Calu3 (cell line): ENCODE measurements at places on chromosomes 7 and 10. TPM values are rescaled to one million over a fixed set of nuclear protein-coding genes. Genes with fewer than 3 reads are reported as not detected.

DNAJC9 gene
- total RNA-seq = 38.0 and 39.8 TPM in 2 replicates

PCBD1 gene
- 193 and 205 TPM in 2 replicates for total RNA-seq

PON1 gene
- total RNA-seq = 0.71 TPM in 1 of 2 replicates, not detected in the other

RGR gene
- total RNA-seq = not detected in 2 replicates

STAG3 gene
- total RNA-seq = 0.66 and 1.2 TPM in 2 replicates

GRCh38 chr10:71234004-71234894 lies 21.9 kb downstream of the UNC5B start:
- no peak overlapping the region for H3K27ac ChIP-seq
- H3K27me3 ChIP-seq = peaks cover 96% of the 10 kb centered on the region
- H3K4me1 ChIP-seq = no peaks in the 10 kb centered on the region
- no peak overlapping the region for H3K4me3 ChIP-seq
- H3K36me3 ChIP-seq = no peaks in the 10 kb centered on the region

- H3K27ac ChIP-seq = no peak overlapping the region
- H3K27me3 ChIP-seq = no peaks in the 10 kb centered on the region
- H3K4me1 ChIP-seq = no peaks in the 10 kb centered on the region
- H3K4me3 ChIP-seq = no peak overlapping the region
- no peaks in the 10 kb centered on the region for H3K36me3 ChIP-seq
Measured at GRCh38 chr7:154698726-154699291, 304.1 kb downstream of the PAXIP1 start.

- no peak overlapping the region for H3K4me3 ChIP-seq
- no peak overlapping the region for H3K27ac ChIP-seq
- no peak for DNase-seq
- H3K4me1 ChIP-seq = peaks cover 9% of the 10 kb centered on the region
Measured at GRCh38 chr7:81186691-81187090, 267.8 kb upstream of the SEMA3C start.

DNA sequence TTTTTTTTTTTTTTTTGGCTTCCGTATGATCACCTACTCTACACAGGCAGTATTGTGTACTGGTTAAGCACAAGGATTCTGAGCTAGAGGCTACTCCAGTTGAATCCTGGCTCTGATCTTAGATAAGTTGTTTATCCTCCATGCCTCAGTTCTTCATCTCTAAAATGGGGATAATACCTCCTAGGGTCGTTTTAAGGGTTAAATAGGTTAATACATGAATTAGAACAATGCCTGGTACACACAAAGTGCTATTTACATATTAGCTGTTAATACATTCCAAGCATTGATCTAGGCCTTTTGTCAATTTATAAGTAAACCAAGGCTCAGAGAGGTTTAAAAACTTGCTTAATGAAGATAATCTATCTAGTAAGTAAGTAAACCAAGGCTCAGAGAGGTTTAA lies 59.0 kb downstream of the ST7 start:
- H3K27ac ChIP-seq = no peak overlapping the region
- no peak for DNase-seq
- no peaks in the 10 kb centered on the region for H3K27me3 ChIP-seq
- no peak overlapping the region for H3K4me3 ChIP-seq
- no peaks in the 10 kb centered on the region for H3K36me3 ChIP-seq
- H3K4me1 ChIP-seq = no peaks in the 10 kb centered on the region

DNA sequence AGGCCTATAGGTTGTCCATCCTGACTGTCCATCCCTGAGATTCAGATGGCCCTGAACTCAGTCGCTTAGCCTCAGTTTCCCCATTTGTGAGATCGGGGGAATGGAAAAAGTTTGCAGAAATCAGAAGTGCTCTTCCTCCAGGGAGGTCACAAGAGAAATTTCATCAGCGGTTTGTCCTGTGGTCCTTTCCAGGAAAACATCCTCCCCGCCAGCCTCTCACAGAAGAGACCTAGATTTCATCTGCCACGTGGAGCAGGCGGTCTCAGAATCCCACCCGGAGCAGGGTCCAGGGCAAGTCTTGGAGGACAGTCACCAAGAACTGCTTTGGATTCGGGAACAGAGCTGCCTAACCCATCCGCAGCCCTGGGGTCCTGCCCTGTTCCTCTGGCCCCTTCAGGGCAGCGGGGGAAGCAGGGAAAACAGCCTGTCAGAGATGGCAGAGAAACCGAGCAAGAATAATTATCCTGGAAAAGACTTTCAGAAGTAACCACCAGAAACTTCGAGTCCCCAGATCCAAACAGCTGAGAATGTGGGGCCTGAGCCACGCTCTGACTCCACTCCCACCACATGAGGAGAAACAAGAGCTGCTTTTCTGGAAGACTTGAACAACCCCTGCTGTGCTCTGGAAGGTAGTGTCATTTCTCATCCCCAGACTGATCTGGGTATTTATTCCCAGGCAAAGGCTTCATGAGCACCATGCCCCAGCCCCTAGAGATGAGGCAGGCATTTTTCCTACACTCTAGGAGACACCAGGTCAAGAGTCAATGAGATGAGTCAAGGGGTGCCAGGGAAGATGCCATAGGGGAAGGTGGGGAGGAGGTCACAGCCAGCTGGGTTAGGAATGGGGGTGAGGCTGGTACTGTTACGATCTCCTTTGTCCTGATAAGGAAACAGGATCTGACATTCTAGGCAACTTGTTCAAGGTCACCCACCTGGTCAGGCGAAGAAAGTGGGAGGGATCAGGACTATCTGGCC lies 1.1 kb upstream of the TNS3 start:
- no peak for DNase-seq
- peaks cover 41% of the 10 kb centered on the region for H3K36me3 ChIP-seq
- peaks cover 53% of the 10 kb centered on the region for H3K4me1 ChIP-seq
- peak overlapping the region; percentile 88 for H3K27ac ChIP-seq
- no peaks in the 10 kb centered on the region for H3K27me3 ChIP-seq

DNA sequence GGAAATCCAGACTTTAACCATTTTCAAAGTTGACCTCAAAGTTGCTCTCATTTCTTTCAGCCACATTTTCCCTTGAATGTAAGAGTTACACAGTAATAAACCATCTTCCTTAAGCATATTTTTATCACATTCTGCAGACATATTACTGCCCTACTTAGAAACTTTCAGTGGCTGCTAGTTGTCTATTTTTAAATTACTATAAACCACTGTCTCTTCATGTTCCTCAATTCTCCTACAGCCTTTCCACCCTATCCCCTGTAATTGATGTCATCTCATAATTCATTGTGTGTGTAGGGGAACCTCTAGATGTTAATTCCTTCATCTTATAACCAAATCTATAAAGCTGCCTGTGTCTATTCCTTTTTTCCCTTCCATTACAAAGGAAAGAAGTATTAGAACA lies 78.1 kb upstream of the STRIP2 start:
- DNase-seq = no peak
- H3K27ac ChIP-seq = no peak overlapping the region
- peaks cover 7% of the 10 kb centered on the region for H3K4me1 ChIP-seq
- no peaks in the 10 kb centered on the region for H3K27me3 ChIP-seq

GRCh38 chr7:20484356-20484755 lies 131.1 kb upstream of the ABCB5 start:
- H3K4me3 ChIP-seq = no peak overlapping the region
- H3K36me3 ChIP-seq = no peaks in the 10 kb centered on the region
- H3K27ac ChIP-seq = no peak overlapping the region
- peaks cover 8% of the 10 kb centered on the region for H3K4me1 ChIP-seq

- no peak overlapping the region for H3K4me3 ChIP-seq
- no peak overlapping the region for H3K27ac ChIP-seq
- H3K4me1 ChIP-seq = no peaks in the 10 kb centered on the region
- DNase-seq = no peak
- peaks cover 58% of the 10 kb centered on the region for H3K27me3 ChIP-seq
Measured at GRCh38 chr10:117621795-117622420, 79.4 kb downstream of the EMX2 start.
